ENCODE measurements at places on chromosomes 3 and 15.

DNA sequence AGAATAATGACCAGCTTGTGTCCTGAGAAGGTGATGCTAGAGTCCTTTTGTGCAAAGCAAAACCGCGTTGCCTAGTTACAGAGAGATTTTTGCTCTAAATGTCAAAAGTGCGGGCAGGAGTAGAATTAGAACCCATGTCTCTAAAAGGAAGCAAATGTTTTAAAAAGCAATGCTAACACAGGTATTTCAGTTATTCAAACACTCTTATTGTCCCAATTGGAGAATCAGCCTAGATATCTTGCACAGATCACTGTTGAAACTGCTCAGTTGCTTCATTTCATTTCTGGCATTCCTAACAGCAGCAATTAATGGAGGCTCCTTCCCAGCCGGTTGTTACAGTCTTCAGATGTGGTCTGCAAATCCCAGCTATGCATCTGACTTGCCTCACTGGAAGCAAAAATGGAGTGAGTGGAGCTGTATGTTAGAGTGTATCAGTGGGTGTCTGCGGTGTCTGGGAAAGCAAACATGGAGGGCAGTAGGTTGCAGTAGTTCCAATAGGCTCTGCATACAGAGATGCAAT lies 55.6 kb upstream of the SEMA6D start:
- no peak for DNase-seq

GRCh38 chr15:80010131-80010673 lies 39.2 kb upstream of the BCL2A1 start:
- peak; percentile 56 for DNase-seq

- DNase-seq, result no peak
Observed at GRCh38 chr3:161489395-161489794, 7.2 kb upstream of the OTOL1 start.

DNA sequence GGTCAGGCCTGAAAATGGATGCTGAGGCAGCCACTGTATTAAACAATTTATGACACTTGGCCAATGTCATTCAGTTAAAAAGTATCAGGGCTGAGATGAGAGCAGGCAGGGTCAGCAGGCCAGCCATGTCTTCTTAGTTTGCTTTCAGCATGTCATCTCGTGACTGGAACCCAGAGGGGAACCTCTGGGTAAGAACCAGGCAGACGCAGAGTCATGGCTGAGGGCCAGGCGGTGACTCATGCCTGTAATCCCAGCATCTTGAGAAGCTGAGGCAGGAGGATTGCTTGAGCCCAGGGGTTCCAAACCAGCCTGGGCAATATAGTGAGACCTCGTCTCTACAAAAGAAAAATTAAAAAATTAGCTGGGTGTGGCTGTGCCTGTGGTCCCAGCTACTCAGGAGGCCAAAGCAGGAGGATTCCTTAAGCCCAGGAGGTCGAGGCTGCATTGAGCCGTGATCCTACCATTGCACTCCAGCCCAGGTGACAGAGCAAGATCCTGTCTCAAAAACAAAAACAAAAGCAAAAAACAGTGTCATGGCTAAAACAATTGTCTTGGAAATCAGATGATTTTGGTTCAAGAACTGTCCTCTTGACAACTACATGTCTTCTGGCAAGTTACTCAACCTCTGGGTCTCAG lies 11.7 kb downstream of the BCL2L10 start:
- DNase-seq, result peak; percentile 97

- no peak for DNase-seq
Observed at GRCh38 chr3:10983219-10983916, 9.2 kb upstream of the SLC6A1 start.

DNA sequence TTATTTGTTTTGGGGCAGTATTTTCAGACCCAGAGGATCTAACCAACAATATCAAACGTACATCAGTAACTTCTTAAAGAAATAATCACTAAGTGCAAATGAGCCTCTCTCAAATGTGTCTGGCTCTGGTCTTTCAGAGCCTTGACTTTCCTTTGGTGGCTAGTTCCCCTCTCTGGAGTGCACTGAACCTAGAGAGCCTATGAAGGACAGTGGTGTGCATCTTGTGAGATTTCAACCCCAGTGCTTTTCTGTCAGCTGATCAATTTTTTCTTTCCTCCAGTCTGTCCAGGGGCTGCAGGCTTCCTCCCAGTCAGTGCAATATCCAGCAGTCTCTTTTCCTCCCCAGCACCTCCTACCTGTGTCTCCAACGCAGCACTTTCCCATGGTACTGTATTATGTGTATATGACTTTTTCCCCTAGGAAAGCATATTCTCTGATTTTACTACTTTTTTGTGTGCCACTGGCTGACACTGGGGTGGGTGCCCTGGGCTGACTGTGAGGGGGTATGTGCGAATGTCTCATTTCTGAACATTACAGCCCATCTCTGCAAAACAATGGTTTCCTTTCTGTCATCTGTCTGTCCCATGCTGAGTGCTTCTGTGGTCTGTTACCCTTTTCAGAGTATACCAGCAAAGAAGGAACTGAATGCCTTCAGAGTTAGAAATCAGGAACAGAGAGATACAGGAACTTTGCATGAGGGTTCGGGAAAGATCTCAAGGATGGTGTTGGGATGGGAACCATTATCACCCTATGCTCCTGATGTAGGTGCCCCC lies 98.8 kb downstream of the ARPP21 start:
- DNase-seq, result no peak

DNA sequence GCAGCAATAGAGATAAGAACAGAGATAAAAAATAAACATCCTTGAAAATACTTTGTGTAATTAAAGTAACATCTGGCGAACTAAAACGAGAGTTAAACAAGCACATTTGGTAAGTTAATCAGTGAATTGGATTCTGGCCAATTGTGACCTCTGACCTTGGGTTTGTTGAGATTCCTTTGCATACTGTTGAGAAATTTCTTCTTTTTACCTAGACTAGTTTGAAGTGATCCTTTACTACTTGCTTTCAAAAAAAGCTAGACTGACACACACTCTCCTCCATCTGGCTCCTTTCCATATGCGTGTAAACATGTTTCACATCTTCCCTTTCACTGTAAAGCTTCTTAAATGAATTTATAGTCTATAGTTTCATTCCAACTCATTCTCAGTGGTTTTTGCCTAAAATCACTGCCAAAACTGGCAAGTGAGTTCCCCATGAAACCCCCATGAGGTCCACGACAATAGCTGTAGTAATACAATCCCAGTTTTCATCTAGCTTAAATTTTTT lies 17.3 kb upstream of the GBE1 start:
- no peak for DNase-seq

DNA sequence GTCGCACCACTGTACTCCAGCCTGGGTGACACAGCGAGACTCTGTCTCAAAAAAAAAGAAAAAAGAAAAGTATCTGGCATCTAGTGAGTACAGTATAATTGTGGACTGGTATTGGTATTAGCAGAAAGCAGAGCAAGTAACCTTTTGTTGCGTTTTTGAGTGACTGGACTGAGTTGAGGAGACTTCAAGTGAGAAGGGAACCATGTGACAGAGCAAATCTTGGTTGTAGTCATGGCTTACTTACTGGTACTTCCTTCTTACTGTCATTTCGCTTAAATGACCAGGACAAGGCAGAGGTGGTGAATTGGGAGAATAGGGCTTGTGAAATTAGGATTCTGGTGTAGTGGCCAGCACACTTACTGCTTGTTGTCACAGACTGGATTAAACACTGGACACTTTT lies 20.6 kb downstream of the RTF1 start:
- no peak for DNase-seq

DNA sequence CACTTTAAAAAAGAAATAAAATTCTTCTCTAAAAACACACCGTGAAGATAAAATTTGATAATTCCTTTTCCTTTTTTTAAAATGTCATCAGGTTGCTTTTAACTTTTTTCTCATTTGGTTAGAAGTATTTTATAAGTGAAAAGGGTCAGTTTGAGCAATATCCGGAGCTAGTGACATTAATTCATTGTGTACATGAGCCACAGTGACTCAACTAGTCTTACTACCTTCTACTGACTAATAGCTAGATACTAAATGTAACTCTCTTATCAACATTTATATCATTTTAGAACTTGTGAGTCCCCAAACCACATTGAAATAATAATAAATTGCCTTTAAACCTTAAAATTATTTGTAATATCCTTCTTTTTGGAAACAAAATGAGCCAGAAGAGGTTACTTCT lies 101.2 kb upstream of the ZBTB20 start:
- no peak for DNase-seq

- no peak for DNase-seq
Observed at GRCh38 chr15:51414256-51414860, 72.9 kb downstream of the GLDN start.

GRCh38 chr15:84842781-84843180 lies 25.6 kb downstream of the ALPK3 start:
- DNase-seq, result no peak

- DNase-seq, result no peak
Observed at GRCh38 chr3:86175593-86176444, 815.1 kb downstream of the VGLL3 start.

- no peak for DNase-seq
Observed at GRCh38 chr3:151307583-151308488, 8.8 kb downstream of the GPR87 start.

DNA sequence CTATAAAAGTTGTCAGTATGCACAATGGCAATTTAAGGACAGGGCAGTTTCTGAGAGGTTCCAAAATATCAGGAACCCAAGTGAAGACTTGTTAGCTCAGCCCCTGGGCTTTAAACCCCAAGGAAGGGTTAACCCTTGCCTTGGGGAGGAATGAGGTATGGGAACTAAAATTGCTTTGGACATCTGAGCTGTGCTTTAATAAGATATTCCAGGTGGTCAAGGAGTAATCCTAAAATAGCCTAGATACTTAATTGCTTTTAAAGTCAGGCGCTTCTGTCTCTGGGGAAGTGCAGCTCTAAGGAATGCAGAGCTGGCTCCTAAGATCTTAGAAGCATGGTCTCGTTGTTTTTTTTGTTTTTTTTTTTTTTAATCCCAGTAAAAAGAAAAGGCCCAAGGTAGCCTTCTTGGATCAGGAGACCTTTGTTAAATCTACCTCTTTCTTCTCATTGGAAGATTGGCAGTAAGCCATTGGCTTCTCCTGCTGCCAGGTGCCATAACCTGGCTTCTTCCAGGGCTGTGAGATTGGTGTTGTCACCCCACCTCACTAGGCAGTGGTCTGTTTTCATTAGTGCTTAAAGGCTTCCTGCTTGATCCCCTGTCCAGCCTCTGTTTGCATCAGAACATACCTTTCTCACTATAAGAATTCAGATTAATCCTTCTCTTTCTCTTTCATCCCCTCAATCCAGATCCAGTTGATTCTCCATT lies 24.5 kb downstream of the ARID3B start:
- DNase-seq, result peak; percentile 10

GRCh38 chr3:179953993-179954870 lies 82.5 kb downstream of the PEX5L start:
- no peak for DNase-seq

DNA sequence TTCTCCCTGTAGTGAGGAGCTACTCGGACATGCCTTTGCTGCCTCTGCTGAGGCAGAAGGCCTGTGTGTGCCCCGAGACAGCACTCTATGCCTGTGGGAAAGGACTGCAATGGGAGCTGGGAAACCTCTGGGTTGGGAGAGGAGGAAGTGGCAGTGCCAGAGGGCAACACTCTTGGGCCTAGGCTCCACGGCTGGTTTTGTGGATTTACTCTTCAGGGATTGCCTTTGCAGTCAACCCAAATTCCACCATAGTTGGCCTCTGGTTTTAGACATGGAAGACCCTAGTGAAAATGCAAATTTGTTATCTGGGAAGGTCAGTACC lies 46.8 kb downstream of the ITGA11 start:
- peak; percentile 48 for DNase-seq

- DNase-seq, result no peak
Observed at GRCh38 chr3:23981136-23981535, 36.0 kb downstream of the NR1D2 start.

DNA sequence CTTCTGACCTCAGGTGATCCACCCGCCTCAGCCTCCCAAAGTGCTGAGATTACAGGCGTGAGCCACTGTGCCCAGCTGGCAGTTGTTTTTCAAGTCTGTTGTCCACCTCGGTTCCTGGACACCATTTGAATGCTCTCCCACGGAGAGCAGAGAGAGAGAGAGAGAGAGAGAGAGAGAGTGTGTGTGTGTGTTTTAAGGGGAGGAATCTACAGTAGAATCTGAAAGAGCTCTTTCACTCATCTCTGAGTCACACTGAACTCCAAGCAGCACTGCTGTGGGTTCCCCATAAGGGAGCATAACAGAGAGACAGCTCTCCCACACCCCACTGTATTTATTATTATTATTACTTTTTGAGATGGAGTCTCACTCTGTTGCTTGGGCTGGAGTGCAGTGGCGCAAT lies 156.6 kb downstream of the RPLP1 start:
- DNase-seq, result peak; percentile 18

GRCh38 chr15:27869697-27870281 lies 229.3 kb downstream of the OCA2 start:
- no peak for DNase-seq

GRCh38 chr3:119125342-119125741 lies 20.6 kb upstream of the TEX55 start:
- no peak for DNase-seq

DNA sequence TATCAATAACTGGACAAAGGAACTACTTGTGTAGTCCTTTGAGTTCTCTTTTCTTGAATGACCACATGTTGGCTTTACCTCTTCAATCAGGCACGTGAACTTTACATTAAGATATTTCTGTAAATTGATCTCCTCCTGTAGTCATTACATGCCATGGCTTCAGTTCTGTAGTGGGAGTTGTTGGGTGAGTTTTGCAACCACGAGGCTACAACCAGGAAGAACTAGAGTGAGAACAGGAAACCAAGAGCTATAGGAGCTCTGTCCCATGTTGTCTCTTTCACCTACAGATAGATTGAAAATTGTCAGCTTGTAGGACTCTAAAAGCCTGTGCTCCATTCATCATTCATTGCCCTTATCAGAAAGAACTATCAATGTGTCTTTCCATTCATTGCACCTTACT lies 2.0 kb downstream of the RSRC1 start:
- no peak for DNase-seq

DNA sequence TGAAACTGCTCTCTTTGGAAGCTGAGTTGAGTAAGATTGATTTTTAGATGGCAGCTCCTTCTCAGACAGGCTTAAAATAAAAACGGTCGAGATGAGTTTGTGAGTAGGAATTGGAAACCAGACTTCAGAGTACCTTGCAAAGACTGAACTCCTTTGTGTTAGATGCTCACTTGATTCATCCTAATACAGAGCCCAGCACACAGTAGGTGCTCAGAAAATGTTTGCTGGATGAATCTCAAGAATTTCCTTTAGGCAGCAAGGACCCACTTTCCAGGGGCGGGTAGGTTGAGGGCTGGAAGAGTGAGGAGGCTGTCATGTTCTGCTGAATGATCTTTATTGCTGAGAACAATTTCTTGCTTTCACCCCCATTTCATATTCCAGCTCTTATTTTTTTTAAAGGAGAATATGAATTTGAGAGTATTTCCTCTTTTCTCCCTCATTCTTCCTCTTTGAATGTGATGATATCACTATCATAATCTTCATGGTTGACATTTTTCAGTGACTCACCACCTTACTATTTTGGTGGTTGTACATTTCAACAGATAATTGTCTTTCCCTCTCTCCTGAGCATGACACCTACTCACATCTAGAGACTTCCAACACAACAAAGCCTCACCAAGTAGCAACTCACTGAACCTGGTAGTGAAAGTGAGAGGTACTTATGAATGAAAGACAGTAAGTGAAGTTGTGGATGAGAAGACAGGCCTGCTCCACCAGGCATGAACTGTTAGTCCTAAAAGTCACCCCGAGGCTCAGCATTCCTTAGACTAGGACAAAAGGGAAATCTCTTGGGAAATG lies 113.3 kb downstream of the PDCD6IP start:
- DNase-seq, result no peak
